ENCODE measurements at places on chromosomes 3 and 15.

GRCh38 chr3:32470362-32470761 lies 32.3 kb downstream of the CMTM6 start:
- DNase-seq = no peak

DNA sequence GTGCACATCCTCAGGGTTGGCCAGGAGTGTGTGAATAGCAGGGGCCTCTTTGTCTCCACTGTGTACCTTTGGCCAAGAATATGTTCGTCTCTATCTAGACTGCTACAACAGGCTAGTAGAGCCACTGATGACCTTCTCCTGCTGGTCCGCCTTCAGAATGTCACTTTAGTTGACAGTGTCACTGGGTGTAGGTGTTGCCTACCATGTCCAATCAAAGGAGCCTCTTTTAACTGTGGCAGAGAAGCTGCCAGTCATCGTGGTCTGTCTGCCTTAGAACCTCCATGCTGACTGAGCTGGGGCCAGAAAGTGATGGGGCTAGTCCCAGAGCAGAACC lies 40.1 kb downstream of the OXSR1 start:
- no peak for DNase-seq

GRCh38 chr3:134267996-134268395 lies 17.3 kb upstream of the RYK start:
- no peak for DNase-seq

DNA sequence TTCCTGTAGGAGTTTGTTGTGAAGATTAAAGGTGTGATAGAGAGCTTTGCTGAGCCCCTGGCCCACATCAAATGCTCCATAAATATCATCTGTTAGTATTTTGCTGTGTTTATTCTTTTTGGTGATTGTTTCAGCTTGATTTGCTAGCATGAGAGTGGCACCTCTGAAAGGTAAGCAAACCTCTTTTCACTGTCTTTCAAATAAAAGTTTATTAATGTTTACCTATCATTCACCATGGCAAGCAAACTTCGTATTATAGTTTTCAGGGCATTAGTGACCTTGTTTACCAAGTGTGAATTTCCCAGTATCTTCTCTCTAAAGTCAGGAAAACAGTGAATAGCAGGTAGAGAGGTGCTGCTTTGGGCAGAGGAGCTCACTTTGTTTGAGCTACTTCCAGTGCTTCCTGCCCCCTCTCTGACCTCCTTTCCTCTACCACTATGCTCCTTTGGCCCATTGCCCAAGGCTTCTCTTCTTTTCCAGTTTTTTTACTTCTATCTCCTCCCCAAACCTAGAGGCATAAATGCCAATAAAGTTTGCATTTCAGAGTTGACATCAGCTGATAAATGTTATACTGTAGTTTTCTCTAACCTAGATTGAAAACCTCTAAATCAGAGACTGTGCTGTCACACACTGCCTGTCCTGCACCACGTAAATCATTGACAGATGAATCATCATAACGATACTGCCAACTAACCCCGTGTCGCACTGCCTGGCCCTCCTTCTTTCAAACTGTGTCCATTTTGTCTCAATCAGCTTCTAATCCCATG lies 569.0 kb downstream of the TUSC7 start:
- DNase-seq = no peak

GRCh38 chr3:174938102-174938501 lies 79.0 kb downstream of the NAALADL2 start:
- DNase-seq = no peak
